Stimulated activated CD4-positive, alpha-beta T cell treated with anti-CD3 and anti-CD28 coated beads, TNF-alpha, amount 100 ng/mL, for 24 hours (primary cell): ENCODE measurements at places on chromosomes 1 and 21.

DNA sequence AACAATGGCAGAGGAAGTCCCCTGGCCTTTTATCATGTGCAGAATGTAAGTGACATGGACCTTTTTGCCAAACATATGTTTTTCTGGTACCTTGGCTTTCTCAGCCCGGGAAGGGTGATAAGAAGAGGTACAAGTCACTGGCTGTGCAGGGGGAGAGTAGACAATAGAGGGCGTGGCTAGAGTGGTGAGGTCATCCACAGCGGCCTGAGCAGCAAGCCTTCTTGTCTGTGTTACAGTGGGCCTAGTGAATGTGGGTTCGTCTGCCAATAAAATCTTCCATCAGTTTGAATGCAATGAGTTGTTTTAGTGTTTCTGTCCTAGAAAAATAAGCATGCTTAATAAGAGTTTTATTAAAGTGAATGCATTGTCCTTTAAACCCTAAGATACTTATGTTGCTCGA is 59.0 kb upstream of the PGD start:
- no peak for DNase-seq

GRCh38 chr1:94281361-94282142 is 44.2 kb upstream of the ARHGAP29 start:
- no peak for DNase-seq

DNA sequence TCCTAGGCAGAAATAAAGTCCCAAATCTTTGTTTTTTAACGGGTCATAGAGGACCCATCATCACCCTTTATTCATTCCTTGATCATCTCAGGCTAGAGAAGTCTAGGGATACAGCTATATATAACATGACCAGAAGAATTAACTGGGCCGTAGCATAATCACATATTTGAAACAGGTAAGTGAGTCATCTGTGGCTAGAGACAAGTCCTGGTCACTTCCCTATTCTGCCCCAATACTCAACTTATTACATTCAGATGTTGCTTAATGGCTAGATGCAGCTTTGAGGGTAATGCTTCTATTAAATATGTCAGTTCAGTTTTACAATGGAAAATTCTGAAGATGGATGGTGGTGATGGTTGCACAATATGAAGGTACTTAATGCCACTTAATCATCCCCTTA is 47.0 kb downstream of the EXO1 start:
- no peak for DNase-seq

DNA sequence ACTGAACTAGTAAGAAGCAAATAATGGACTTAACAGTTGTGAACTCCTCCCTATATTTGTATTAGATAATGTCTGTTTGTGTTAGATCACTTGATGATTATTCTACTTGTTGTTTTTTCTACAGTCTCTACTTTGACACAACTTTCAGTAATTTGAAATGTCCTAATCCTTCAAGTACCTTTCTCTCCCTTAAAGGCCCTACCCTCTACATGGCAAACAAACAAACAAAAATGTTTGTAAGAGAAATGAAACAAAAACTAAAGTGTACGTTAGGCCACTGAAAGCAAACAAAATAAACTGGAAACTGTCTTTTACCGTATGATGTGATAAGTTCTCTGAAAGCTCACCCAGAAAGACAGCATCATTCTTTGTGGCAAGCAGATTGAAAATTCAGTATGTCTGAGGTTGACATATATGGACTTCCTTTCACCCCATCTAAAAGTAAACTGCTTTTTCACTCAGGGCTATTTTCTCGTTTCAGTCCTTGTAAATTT is 255.9 kb upstream of the SNX7 start:
- no peak for DNase-seq

DNA sequence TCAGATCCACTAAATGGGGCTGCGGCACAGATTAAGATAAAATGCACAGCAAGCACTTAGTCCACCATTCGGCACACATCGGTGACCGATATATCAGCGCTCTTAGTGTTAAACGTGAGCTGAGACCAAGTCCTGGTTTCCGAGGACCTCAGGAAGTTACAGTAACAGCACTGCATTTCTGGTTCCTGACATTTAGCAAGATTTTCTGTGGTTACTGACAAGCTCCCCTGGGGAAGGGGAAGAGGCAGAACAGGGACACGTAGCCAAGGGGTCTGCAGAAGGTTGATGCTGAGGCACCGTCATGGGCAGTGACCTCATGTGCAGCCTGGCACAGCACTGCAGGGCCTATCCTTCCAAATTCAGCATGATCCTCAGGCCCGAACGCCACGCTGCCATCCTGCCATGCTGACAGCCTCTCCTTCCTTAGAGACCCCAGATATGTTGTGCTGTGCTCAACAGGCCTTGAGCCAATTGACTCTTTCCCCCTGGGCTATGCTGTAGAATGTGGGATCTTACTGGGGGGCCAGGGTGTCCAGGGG is 13.4 kb upstream of the PEF1 start:
- no peak for DNase-seq

- DNase-seq = no peak
Observed at GRCh38 chr1:21525340-21525717, 16.1 kb downstream of the ALPL start.

- DNase-seq = no peak
Observed at GRCh38 chr21:29418813-29419212, 120.1 kb downstream of the BACH1 start.

GRCh38 chr1:145879775-145880174 is 5.9 kb downstream of the ANKRD35 start:
- DNase-seq = no peak

- DNase-seq = no peak
Observed at GRCh38 chr1:1087351-1088028, 13.4 kb upstream of the RNF223 start.

- DNase-seq = no peak
Observed at GRCh38 chr1:9705337-9706093, 54.0 kb downstream of the PIK3CD start.

GRCh38 chr1:7117399-7118281 is 332.4 kb downstream of the CAMTA1 start:
- DNase-seq = no peak

- no peak for DNase-seq
Observed at GRCh38 chr1:217040711-217041455, 317.7 kb upstream of the ESRRG start.

DNA sequence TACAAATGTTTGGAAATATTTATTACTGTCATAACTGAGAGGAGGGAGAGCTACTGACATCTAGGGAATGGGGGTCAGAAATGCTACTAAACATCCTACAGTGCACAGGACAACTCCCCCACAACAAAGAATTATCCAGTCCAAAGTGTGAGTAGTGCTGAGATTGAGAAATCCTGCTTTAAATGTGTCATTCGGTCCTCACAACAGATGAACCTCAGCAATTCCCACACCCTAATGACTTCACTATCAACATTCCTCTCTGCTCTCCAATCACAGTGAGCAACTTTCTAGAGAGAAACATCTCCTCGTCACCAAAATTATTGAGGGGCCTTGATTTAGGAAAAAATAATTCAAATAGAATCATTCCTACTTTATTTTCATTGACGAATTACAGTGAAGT is 18.0 kb downstream of the OMA1 start:
- DNase-seq = no peak

GRCh38 chr1:57578099-57578498 is 154.2 kb upstream of the DAB1 start:
- DNase-seq = no peak

GRCh38 chr1:200960948-200961340 is 62.6 kb downstream of the KIF21B start:
- DNase-seq = no peak

- DNase-seq = no peak
Observed at GRCh38 chr1:91637539-91637994, 136.9 kb downstream of the CDC7 start.

- DNase-seq = no peak
Observed at GRCh38 chr1:179586107-179586823, 5.4 kb upstream of the TDRD5 start.

- no peak for DNase-seq
Observed at GRCh38 chr1:111958851-111959250, 30.6 kb downstream of the KCND3 start.

DNA sequence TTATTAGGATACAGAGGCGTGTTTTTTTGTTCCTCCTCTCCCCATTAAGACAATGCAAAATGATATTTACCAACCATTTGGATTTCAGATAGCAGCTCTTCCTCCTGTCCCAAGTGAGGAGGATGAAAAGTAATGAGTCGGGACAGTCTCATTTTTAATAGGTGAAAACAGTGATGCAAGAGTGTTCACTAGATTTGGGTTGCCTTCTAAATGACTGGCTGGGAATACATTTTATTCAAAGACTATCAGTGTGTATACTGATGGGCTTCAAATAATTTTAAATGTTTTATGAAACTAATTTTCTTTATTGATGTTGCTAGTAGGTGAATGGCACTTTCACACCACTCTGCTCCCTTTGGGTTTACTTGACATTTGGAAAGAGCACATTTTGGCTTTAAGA is 2.1 kb downstream of the RCOR3 start:
- DNase-seq = no peak

DNA sequence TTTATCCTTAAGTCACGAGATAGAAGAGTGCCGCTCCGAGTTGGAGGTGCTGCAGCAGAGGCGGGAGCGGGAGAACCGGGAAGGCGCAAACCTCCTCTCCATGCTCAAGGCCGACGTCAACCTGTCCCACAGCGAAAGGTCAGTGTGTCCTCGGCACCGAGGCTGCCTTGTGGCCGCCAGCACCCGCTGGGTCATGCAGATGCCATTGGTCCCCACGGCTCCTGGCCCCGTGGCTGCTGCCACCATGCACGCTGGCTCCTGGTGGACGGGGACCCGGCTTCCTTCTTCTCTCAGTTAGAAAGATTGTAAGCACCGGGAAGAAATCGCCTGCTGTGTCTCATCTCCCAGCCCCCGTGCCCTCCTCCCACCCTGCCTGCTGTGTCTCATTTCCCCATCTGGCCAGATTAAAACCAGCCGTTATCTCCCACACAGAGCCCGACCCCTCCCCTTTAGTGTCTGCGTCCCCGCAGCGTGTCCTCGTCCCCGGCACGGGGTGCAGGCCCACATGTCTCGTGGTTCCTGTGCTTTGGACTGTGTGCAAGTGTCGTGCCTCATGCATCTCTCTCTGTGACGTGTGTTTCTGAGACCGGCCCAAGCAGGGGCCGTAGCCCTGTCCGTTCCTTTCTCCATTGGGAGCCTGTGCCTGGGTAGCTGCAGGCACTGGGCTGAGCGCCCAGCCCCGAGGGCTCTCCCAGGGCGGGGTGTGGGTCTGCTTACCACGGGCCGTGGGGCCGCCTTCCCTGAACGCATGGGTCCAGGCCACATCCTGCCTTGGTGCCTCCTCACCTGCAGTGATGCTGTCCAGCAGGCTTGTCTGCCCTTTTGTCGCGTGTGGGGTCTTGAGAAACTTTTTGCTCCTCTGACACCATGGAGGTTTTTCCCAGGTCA is 62.1 kb downstream of the PCNT start:
- DNase-seq = no peak

DNA sequence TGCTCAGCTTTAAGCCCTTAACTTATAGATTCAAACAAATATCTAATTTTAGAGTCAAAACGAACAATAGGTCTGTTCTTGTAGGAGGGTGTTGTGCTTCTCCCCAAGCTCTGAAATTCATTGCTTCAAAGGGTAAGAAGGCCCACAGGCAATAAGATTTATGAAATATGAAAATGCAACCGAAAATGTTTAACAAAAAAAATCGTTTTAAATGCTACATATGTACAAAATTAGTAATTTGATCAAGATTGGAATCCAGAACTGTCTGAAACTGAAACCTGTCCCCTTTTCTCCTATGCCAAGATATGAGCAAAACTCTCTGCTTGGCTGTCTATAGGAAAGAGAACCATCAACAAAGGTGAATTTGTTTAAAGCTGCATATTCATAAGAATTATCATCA is 534.3 kb downstream of the PLPP3 start:
- DNase-seq = no peak

GRCh38 chr21:43858806-43859648 is 6.0 kb upstream of the AGPAT3 start:
- no peak for DNase-seq

- no peak for DNase-seq
Observed at GRCh38 chr1:204041232-204041767, 31.6 kb upstream of the SOX13 start.

DNA sequence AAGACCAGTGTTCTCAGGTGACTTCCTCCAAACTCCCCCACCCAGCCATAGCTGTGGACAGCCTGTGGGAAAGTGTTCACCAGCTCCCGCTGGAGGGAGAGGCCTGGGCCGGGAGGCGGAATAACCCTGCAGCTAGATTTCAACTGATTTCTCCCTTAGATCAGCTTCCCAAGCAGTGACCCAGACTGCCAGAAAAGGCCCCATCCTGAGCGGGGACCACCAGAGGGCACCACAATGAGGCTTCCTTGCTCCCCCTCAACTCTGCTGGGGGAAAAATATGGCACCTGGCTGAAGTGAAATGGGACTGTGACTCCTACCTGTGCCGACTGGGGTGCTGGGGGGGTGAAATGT is 50.8 kb downstream of the RHBG start:
- DNase-seq = no peak

DNA sequence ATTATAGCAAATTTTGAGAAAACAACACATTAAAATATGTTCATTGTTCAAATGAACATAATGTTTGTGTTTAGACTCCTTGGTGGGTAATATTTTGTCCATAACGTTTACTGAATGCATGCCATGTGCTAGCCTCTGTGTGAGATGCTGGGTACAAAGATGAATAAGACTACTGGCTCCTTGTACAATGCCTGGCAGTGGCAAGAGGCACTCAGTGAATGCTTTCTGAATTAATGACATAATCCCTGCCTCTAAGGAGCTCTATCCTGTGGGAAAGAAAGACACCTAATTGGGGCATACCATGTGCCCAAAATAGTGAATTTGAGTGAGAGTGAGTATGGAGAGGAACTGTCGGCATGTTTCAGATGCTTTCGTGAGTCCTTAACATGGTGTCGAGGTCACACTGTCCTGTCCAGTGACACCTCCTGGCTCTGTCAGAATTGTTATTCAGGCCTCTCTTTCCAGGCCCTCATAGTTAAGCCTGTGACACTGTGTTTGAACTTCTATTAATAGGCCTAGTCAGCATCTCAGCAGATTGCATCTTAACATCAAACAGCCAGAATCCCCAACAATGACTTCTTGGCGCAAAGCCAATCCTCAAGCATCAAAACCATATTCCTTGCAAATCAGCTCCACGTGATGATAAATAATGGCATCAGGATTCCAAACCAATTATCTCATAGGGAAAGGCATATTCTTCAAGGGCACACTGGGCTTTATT is 32.8 kb upstream of the S1PR1 start:
- no peak for DNase-seq

DNA sequence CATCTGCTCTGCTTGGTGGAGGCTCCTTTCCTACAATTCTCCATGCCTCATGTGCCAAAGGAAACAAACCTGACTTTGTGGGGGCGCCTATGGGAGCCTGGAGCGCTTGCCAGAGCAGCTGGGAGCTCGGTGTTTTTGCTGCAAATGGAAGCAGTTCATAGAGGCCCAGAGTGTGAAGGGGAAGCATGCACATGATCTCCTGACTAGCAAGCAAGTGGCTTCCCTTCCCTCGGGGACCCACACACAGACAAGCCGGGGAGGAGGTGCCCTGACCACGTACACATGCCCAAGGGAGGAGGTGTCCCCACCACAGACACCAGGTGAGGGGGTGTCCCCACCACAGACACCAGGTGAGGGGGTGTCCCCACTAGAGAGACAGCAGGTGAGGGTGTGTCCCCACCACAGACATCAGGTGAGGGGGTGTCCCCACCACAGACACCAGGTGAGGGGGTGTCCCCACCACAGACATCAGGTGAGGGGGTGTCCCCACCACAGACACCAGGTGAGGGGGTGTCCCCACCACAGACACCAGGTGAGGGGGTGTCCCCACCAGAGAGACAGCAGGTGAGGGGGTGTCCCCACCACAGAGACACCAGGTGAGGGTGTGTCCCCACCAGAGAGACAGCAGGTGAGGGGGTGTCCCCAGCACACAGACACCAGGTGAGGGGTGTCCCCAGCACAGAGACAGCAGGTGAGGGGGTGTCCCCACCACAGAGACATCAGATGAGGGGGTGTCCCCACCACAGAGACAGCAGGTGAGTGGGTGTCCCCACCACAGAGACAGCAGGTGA is 106.8 kb downstream of the CRYAA start:
- DNase-seq = no peak
